Neural crest cell (in vitro differentiated cells): ENCODE measurements at places on chromosomes 16 and 17.

GRCh38 chr16:7246578-7246977, 86.1 kb upstream of the RBFOX1 start:
- peak; percentile 36 for DNase-seq

GRCh38 chr16:82451449-82451848, 175.3 kb upstream of the CDH13 start:
- DNase-seq = no peak

GRCh38 chr16:66878067-66878466, 2.2 kb upstream of the PDP2 start:
- no peak for DNase-seq

GRCh38 chr16:704552-705380, 835 bp downstream of the FBXL16 start:
- no peak for DNase-seq

DNA sequence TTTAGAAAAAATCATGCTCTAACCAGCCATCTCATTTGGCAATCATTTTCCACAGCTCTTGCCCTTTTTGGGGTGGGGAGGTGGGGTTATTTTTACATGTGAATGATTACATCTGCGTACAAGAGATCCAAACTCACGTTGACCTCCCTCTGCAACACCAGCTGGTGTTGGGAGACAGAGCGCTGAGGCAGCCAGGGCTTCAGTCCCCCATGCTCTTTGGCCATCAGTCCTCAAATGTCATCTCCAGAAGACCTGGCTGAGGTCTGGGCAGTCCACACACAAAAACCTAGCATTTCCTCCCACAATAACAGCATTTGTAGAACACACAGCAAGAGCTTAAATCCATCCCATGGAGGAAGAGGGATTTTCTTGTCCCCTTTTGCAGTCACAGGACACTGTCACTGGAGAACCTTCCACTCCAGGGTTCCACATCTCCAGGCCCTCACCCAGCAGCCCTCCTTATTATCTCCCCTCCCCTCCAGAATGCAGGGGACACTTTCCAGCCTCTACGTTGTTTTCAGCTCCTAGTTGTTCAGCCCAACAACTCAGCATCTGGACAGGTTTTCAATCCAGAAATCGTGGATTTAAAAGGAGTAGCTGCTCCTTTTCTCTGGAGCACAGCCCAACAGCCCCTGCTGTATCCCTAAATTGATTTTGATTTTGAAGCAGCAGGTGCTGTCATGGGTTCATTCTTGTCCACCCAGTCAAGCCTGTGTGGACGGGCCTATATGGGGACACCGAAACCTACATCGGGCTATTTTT, 21.1 kb downstream of the MEOX1 start:
- DNase-seq = no peak

GRCh38 chr17:42677921-42678781, 1.4 kb upstream of the PLEKHH3 start:
- DNase-seq = peak; percentile 81

GRCh38 chr17:74516561-74517328, 14.5 kb downstream of the CD300LB start:
- no peak for DNase-seq

- no peak for DNase-seq
These were observed 41.1 kb upstream of the SLC5A10 start for GRCh38 chr17:18910881-18911280.

- no peak for DNase-seq
These were observed 9.4 kb downstream of the MAP3K14 start for GRCh38 chr17:45307290-45308015.

DNA sequence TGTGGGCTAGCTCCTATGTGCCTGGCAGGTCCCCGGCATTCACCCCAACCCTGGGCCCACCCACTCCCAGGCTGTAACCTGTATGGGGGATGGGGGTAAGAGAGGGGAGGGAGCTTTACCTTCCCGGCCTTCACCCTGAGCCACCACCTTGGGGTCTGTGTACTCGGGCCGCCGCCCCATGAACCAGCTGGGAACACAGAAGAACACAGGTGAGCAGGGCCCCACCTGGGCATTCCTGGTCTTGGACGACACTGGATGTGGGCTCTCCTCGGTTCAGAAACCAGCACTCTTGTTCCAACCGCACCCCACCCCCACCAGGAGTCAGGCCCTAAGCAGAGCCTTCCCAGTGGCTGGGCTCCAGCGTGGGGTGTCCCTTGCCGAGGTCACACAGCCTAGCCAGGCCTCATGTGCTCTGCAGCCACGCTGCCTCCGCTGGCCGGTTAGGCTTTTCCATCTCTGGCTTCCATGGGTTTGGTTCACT, 18.8 kb downstream of the B9D1 start:
- no peak for DNase-seq

GRCh38 chr17:29571883-29572681, 3.6 kb downstream of the TP53I13 start:
- no peak for DNase-seq
